ENCODE measurements at places on chromosomes 2 and 18.

GRCh38 chr2:153873052-153874048, 1.6 kb downstream of the GALNT13 start:
- no peak for DNase-seq

- no peak for DNase-seq
These were observed 450.2 kb downstream of the ERBB4 start for GRCh38 chr2:212088353-212088752.

GRCh38 chr18:28045176-28045810, 131.6 kb downstream of the CDH2 start:
- DNase-seq: no peak

GRCh38 chr2:95174031-95174542, 8.5 kb downstream of the ZNF2 start:
- DNase-seq: no peak

GRCh38 chr2:111958901-111959300, 60.5 kb downstream of the MERTK start:
- no peak for DNase-seq

DNA sequence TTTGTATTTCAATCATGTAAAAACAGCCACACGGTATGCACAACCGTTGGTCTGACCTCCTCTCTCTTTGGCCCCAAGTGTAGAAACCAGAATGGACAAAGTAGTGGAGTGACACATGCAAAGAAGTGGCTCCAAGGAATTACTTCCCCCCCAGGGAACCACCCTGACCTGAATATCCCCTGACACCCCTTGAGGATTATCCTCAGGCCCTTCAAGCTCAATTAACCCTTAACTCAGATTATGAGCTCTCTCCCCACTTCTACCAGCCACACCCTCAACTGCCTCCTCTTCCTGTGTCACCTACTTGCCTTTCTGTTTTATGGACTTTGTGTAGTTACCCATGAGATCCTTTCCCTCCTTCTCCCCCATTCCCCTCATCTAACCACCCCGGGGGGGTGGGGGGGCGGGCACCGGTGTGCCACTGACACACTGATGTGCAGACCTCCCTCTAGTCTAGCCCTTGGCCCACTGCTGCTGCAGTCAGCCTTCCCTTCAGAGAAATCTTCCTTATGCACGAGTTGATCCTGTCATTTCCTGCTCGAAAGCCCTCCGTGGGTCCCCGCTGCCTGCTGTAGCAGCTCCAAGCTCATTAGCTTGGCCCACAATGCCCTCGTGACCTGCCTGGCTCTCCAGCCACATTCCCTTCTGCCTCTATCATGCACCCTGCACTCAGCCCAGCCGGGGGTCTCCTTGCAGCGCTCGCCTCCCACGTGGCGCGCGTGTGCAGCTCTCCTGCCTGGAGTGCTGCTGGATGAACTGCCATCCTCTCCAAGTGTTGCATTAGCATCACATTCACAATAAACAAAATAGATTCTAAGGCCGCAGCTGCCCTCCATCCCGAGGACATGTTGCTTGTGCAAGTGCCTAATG, 40.1 kb upstream of the TMEM177 start:
- DNase-seq: no peak
